IMR-90 (cell line): ENCODE measurements at places on chromosomes 11 and 22.
A peak's percentile ranks its signal among the peaks of the same experiment; 100 is the strongest.

DNA sequence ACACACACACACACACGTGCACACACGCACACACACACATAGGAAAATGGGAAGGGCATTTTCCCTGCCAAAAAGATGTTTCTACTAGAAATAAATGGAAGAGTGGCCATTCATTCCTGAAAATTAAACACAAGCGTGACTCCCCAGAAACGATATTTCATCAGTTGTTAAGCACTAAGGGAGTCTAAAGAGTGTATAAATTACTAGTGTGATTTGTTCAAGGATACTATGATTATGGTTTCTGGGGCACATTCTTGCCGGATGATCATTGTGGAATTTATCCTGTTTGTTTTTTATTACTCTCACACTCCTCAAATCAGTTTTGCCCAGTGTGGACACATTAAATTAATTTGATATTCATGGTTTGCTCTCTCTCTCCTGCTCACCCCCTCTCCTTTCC lies 16.4 kb upstream of the AMOTL1 start:
- DNase-seq, result no peak

GRCh38 chr11:21560466-21560975 lies 632.4 kb upstream of the ANO5 start:
- DNase-seq, result no peak

- peak; percentile 34 for DNase-seq
These were observed 630.4 kb downstream of the METTL15 start for GRCh38 chr11:28738549-28738948.

DNA sequence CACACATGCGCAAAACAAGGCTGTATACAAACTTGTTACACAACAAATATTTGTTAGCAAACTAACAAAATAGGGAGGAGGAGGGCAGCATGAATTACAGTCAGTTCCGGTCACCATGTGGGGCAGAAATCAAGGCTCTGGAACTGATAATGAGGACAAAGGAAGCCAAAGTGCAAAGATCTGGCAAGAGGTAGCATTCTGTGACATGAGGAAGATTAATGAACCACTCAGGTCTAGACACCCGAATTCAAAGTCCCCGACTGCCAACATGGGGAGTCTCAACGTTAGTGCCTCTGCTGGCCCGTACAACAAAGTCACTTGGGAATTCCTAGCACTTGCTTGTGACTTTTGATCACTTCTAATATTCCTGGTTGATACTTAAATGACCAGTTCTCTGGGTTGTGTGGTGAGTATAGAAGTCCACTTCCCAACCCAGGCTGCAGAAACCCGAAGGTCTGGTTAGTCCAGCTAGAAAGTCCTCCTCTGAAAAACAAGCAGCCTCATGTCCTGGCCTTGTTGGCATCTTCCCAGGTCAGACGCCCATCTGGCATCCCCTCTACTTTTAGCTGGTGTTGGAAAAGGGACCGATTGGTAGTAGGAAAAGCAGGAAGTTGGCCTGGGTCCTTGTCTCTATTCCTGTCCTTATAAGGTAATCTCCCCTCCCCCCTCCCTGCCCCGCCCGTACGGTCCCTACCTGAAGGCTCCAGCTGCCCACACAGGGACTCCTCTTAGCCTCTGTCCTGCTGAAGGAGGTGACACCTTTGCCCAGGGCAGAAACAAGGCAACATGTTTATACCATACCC lies 1.6 kb downstream of the SUN2 start:
- DNase-seq, result peak; percentile 43

DNA sequence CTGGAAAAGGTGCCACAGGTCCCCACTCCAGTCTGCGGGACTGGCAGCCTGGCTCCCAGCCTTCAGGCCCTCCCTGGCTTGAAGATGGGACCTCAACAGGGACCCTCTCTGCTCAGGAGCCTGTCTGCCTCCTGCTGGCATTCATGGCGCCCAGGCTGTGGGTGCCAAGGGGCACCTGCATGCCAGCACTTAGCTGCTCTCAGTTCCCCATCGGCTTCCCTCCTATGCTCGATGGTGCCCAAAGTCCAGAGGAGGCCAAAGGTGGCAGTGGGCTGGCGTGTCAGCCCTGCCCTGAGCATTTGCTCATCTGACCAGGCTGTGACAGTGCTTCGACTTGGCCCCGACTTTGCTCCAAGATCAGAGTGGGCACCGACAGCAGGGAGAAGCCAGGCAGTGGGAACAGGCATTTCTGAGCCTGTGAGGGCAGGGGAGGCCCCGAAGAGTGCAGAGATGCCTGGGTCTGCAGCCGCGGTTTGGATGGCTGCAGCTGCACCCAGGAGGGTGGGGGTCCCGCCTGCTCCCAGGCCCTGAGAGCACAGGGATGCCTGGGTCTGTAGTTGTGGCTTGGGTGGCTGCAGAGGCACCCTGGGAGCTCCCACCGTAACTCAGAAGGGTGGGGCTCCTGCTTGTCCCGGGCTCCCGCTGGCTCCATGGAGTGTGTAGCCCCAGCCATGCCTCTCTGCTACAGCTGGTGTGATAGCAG lies 463.6 kb downstream of the TBC1D22A start:
- no peak for DNase-seq

DNA sequence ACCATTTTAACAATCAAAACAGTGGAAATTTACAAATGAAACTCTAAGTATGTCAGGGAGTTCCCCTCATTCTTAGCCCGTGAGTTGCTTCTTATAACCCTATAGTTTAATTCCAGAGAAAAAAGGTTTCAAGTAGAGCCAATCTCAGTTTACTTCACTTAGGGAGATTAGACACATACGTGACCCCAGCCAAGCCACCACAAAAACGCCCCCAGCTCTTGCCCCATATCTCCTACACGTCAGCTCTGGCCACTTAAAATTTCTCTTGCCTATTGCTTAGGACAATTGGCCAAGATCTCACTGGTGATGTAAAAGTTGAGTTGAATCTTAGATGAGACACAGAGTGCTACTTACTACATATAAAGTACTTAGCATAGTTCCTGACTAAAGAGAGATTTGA lies 166.4 kb downstream of the ETS1 start:
- peak; percentile 99 for DNase-seq

- no peak for DNase-seq
These were observed 60.6 kb upstream of the PRDM11 start for GRCh38 chr11:45085646-45086501.

- no peak for DNase-seq
These were observed 5.4 kb upstream of the HDHD5 start for GRCh38 chr22:17164392-17165024.

DNA sequence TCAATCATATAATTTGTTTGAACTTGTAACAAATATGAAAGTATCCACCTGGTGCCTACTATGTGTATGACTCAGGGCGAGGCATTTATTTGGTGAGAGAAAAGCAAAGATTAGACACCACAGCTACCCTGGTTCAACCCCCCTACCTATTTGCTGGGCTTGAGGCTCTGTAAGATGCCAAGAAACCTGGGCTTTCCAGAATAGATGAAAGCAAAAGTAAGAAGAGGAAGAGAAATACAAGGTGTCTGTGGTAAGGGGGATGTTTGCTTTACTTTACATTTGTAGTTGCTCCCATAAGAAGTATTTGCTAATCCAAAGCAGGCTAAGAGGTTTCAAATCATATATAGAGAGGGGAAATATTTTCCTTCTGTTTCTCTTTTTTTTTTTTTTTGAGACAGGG lies 61.7 kb downstream of the DDI1 start:
- no peak for DNase-seq

GRCh38 chr22:34847072-34847471 lies 218.9 kb upstream of the ISX start:
- DNase-seq, result no peak

GRCh38 chr11:10413268-10413667 lies 41.8 kb upstream of the AMPD3 start:
- DNase-seq, result peak; percentile 22

- peak; percentile 98 for DNase-seq
These were observed 64.2 kb upstream of the BLID start for GRCh38 chr11:122179961-122180834.

DNA sequence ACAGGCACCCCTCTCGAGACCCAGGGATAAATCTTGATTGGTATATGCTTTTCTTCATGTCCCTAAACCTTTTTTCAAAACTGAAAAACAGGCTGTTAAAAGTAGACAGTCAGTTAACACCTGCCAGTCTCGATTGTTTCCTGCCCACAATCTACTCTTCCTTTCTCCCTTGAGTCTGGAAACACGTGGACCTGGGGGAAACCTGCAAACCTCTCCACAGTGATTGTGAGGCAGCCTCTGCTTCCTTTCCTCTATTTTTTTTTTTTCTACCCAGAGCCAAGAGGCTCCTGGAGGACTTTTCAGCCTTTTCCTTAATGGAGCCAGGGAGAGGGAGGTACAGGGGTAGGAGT lies 69.4 kb upstream of the CLMP start:
- DNase-seq, result no peak

DNA sequence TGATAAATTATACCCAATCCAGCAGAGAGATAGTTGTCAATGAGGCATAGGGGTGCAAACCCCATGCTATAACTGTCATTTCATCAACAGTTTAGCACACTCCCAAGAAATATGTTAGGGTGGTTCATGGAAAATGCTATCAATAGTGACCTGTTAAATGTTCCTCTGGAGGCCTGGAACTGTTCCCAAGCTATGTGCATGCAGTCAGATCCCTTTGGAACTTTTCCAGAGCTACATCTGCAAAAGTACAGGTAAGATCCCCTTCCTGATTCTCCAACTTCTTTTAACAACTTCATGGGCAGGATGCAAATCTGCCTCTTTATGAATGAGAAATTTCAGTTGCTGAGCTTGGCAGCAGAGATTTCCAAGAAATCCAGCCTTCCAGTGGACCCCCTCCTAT lies 27.2 kb downstream of the ABTB2 start:
- no peak for DNase-seq

DNA sequence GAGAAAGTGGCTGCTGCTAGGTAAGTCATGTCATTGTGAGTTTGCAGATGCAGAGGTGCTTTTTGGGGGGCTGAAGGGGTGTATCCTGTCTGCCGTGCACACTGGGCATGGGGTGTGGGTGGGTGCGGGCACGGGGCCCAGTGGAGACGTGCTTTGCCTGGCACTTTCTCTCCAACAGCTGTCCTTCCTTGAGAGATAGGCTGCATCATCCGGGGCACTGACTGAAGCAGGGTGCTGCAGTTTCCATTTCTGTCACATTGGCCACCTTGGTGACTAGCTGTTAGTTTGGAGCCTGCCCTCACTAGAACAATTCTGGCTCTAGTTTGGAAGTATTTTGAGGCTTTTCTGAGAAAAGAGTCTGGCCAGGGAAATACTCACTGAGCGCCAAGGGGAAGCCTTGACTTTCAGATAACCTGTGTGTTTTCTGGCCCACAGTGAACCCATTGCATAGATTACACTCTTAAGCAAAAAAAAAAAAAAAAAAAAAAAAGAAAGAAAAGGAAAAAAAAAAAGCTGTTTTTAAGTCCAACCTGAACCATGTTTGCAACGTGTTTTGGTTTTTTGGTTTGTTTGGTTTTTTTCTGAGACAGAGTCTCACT lies 219.2 kb downstream of the NAV2 start:
- no peak for DNase-seq

DNA sequence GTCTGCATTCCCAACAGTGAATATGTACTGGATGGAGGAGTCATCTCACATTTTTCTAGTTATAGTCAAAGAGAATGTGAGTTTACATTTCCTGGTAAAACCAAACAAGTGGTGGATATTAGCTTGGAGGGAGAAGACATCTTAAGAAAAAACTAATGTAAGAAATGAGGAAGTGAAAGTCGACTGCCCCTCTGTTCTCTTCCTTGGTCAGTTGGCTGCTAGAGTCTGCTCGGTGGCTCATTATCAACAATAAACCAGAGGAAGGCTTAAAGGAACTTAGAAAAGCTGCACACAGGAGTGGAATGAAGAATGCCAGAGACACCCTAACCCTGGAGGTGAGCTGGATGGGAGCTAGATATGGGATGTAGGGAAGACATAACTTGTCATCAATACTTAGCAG lies 5.8 kb downstream of the SLC22A9 start:
- no peak for DNase-seq

- peak; percentile 77 for DNase-seq
These were observed 250.3 kb downstream of the TBC1D22A start for GRCh38 chr22:47012589-47013370.

- no peak for DNase-seq
These were observed 45.7 kb upstream of the SYT13 start for GRCh38 chr11:45331839-45332238.

DNA sequence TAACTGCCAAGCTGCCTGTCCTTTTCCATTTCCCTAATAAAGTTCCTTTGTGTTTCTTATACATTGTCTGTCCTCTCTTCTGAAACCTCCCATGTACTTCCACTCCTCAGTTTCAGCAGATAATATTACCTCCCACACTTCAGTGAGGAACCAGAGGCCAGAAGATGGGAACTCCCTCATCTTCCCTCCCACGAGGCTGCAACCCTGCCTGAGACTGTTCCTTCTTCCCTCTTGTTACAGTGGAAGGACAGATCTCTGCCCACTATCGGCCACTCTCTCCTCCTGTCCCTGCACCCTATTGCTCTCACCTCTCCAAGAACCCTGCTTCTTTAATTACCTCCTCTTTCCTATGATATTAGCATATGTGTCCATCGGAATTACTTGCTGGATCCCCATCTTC lies 38.1 kb upstream of the SWAP70 start:
- no peak for DNase-seq

DNA sequence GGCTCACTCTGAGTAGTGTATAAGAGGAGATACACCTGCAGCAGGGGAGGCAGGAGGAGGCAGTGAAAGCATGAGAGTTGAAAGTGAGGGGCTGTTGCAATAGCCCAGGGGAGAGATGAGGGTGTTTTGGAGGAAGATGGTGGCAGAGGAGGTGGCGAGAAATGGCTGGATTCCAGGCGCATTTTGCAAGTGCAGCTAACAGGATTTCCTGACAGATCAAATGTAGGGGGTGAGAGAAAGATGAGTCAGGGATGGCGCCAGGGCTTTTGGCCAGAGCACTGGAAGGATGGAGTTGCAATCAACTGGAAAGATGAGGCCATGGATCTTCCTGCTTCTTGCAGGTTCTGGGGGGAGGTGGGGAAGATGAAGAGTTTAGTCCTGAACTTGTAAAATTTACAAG lies 16.8 kb upstream of the TSPAN18 start:
- DNase-seq, result peak; percentile 27

DNA sequence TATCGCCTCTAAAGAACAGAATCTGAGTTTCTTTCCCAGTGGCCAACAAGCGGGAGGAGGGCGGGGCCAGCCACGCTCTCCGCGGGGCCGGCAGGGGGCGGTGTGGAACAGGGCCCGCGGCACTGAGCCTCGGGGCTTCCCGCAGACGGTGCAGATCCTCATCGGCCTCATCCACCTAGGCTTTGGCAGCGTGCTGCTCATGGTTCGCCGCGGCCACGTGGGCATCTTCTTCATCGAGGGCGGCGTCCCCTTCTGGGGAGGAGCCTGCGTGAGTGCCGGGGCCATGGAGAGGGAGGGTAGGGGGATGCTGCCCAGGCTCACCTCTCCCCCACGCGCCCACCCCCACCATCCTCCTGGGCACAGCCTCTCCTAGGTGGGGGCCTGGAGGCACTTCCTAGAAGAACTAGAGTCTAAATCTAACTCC lies 10.7 kb downstream of the MS4A15 start:
- DNase-seq, result no peak

GRCh38 chr22:40479887-40480538 lies 109.6 kb downstream of the SGSM3 start:
- peak; percentile 40 for DNase-seq

DNA sequence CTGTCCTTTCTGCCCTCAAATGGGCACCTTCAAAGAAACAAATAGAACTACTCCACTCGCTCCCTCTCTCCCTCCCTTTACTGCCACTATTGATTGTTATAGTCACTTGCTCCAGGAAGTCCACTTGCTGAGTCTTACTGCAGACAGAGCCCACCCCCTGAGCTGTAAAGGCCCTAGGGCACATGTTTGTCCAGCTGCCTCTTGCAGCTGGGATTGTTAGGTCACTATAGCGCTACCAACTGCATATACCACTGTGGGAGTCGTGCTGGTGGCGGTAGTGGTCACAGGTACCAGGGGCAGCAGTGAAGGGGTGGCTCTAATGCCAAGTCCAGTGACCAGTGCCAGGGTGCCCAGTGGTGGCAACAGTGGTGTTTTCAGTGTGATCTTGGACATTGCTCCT lies 4.4 kb upstream of the SREBF2 start:
- no peak for DNase-seq
